ENCODE measurements at places on chromosomes 1 and 21. TPM values are rescaled to one million over a fixed set of nuclear protein-coding genes. Genes with fewer than 3 reads are reported as not detected.

UMODL1 gene
- total RNA-seq, result not detected

SETDB1 gene
- total RNA-seq, result 53.1 TPM

F3 gene
- total RNA-seq, result 7.6 TPM

ARHGAP30 gene
- total RNA-seq, result 0.52 TPM

DNA sequence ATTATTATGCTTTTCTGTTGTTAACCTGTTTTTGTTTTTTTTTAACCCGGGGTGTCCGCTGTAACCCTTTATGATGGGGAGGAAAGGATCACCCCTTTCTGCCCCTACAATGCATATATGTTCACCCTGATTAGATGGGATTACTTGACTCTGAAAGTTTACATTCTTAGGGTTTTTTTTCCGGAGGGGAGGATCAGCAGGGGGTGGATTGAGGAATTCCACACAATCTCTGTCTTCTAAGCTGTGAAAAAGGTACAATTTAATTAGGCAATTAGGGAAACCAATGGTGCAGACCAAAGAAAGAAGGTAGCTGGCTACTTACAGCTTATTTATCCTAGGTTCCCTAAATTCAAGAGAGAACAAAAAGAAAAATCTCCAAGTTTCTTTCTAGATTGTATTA lies 58.3 kb downstream of the EDEM3 start:
- no peak for DNase-seq

DNA sequence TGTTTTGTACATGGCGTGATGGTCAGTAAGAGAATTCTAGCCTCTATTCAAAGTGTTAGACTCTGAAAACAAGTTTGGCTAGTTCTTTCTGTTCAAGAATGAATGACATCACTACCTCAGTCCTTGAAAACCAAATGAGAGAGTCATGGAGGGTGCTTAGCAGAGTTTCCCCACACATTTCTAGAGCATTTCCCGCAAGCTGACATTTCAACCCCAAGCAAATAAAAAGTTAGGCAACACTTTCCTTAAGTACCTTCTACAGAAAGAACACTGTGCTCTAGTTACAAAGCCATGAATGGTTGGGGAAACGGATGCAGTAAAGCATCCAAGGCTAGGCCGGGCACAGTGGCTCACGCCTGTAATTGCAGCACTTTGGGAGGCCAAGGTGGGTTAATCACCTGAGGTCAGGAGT lies 47.9 kb upstream of the SLC44A3 start:
- DNase-seq, result no peak
